Thyroid gland (tissue), 4 donors: ENCODE measurements at places on chromosomes 12 and 14.
A peak's percentile ranks its signal among the peaks of the same experiment; 100 is the strongest.

- DNase-seq: no peak
Measured at GRCh38 chr12:14840616-14841015, 2.7 kb downstream of the ART4 start.

DNA sequence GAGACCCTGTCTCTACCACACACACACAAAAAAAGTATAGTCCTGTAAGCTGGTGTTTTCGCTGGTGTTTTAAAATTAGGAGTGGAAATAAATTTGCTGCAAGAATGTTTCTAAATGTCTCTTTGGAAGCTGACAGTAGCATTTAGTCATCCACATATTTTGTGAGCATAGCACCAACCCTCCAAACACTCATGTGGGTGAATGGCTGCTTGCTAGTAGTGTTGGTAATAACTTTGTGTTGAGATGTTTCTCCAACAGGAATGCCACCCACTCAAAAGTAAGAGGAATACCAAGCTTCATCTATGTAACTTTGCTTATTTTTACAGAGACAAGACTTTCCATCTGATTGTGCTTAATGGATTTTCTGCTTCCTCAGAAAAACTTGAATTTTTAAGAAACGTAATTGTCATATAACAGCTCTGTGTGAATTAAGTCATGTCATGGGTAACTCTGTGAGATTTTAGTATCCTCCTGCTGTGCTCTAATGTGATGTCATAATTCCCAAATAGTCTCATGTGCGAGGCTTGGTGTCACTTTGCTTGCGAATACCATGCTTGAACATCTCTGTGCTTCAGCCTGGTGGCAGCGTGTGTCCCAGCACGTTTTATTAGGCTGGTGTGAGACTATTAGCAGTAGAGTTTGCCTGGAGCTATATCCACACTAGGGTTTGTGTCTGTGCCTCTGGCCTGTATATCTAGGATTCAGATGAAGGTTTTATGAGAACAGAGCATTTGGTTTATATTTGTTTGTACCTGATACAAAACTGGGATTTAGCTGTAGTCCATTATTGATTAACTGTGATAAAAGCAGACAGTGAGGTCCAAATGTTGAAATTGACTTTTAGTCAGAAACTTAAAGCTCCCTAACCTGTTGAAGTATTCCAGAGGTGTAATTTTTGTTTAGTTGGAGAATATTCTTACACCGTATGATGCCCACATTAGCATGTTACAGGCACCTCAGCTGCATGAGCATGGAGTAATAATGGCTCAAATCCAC lies 80.5 kb downstream of the FBXW8 start:
- DNase-seq: no peak

DNA sequence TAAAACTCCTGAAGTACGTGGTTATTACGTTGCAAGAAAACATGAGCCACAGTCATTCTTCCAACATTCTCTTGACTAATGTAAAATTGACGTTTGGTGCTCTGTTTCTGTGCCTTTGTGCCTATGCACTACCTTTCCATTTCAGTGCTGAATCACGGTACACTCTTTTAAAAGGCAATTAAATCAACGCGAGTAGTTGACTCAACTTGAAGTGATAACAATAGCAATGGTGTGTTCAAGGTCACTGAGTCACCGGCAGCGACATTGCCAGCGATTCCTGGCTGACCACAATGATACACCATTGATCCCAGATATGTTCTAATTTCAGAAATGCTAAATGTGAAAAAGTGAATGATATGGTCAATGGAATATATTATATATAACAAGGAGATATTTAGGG lies 17.8 kb downstream of the AK7 start:
- DNase-seq: no peak

DNA sequence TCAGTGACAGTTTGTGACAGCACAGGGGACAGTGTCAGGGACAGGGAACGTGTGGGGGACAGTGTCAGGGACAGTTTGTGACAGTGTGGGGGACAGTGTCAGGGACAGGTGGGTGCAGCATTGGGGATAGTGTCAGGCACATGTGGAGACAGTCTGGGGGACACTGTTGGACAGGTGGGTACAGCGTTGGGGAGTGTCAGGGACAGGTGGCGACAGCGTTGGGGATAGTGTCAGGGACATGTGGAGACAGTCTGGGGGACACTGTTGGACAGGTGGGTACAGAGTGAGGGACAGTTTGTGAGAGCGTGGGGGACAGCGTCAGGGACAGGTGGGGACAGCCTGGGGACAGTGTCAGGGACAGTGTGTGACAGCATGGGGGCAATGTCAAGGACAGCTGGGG lies 140.0 kb downstream of the TMEM121 start:
- DNase-seq: no peak

- DNase-seq: no peak
Measured at GRCh38 chr12:15299947-15300346, 22.4 kb upstream of the PTPRO start.

- DNase-seq: no peak
Measured at GRCh38 chr14:36215217-36215598, 38.7 kb upstream of the PTCSC3 start.

GRCh38 chr14:32702562-32702961 lies 236.1 kb upstream of the NPAS3 start:
- peak; percentile 6 for DNase-seq
